ENCODE measurements at places on chromosomes 2 and 18. TPM values are rescaled to one million over a fixed set of nuclear protein-coding genes. Genes with fewer than 3 reads are reported as not detected.

DNA sequence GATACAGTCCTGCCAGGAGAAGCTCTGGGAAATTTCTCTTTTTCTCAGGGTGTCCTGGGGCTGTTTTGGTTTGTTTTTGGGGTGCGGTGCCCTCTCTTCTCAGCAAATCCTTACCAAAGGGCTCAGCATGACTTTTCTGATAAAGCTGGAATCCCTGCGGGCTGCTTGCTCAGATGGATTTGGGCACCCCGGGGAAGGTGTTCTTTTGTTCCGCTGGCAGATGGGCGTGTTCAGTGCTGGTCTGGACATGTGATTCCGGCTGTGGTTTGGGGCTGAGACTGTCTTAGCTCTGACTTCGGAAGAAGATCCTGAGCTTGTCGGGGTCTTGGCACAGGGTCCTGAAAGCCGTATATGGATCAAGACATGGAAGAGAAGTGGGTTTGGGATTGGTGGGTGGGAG is 134.2 kb upstream of the SPRED2 start:
- DNase-seq: no peak

GRCh38 chr2:212194396-212194795 is 344.2 kb downstream of the ERBB4 start:
- no peak for DNase-seq

DNA sequence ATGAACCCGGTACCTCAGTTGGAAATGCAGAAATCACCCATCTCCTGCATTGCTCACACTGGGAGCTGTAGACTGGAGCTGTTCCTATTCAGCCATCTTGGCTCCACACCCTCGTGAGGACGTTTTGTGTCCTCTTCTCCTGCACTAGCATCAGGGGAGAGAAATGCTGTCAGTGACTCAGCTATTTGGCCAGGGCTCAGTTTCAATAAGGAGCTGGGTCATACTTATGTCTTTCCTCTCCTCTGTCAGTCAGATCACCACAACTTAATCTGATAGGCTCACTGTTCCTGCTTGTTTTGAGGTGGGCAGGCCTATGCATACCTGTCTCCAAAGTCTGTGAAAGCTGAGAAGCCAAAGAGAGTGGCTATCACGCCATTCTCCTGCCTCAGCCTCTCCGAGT is 921.2 kb downstream of the DCC start:
- no peak for DNase-seq

GRCh38 chr18:37720663-37721062 is 155.1 kb upstream of the CELF4 start:
- DNase-seq: no peak

DNA sequence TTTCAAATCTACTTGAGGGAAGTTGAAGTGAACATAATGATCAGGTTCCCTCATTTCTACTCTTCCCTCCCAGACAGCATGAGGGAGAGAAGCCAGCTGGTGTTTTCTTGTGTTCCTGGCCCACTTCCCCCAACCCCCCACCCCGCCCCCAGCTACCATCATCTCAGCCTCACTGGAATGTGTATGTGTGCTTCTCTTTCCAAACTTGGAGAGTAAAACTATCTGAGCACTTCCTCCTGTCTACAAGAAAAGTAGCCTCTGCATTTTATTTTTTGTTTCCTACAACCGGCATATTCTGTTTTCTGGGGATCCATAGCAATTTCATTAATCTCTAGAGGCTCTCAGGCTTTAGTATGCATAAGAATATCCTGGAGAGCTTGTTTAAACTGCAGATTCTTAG is 53.6 kb upstream of the GRHL1 start:
- DNase-seq: no peak

- no peak for DNase-seq
Measured at GRCh38 chr2:3899536-3900155, 196.3 kb downstream of the DCDC2C start.

GRCh38 chr2:168203762-168204693 is 43.4 kb downstream of the STK39 start:
- no peak for DNase-seq

GRCh38 chr2:184646177-184646576 is 47.8 kb downstream of the ZNF804A start:
- DNase-seq: no peak

DNA sequence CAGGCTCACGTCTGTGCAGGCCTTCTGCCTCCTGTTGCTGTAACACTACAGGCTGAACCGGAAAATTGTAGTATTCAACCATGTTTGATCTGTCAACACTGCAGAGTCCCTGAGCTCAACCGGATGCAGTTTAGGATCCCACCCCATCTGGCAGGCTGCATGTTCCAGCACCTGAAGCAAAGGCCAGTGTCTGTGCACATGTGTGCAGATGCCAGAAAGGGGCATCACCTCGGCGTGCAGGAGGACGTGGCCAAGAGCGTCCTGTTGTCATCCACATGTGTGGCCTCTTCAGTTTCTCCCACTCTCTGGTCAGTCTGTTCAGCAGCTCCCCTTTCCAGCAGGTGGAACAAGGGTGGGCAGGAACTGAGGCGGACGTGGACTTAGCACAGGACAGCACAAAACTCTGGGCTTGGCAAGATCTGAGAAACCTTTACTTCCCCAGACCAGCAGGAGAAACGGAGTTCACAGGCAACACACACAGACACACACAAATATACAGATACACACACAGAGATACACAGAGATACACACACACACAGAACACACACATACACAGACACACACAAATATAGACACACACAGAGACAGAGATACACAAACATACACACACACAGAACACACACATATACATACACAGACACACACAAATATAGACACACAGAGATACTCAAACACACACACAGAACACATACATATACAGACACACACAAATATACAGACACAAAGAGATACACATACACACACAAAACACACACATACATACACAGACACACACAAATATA is 111.3 kb downstream of the NDUFA10 start:
- no peak for DNase-seq

DNA sequence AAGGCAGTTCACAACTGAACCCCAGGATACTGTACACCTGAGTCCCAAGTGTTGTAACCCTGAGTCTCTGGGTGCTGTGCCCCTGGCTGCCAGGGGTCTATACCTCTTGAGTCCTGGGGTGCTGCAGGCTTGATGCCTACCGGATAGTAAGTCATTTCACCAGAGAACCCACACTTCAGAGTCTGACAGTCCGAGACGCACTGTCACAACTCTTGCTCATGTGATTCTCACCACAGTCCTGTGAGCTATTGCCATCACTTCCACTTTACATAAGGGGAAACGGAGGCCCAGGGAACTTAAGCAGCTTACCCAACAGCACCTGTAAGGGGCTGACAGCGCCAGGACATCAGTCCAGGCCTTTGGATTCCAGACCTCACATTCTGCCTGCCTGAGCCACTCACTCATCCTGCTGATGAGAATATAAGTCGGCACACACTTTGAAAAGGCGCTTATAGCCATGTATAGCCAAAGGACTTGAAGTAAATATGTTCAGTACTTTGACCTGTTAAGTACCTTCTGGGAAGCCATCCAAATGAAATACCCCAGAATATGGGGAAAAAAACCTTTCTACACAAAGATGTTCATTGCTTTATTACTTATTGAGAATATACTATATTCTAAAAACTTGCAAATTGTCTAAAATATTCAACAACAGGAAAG is 180.7 kb upstream of the ID2 start:
- DNase-seq: no peak

DNA sequence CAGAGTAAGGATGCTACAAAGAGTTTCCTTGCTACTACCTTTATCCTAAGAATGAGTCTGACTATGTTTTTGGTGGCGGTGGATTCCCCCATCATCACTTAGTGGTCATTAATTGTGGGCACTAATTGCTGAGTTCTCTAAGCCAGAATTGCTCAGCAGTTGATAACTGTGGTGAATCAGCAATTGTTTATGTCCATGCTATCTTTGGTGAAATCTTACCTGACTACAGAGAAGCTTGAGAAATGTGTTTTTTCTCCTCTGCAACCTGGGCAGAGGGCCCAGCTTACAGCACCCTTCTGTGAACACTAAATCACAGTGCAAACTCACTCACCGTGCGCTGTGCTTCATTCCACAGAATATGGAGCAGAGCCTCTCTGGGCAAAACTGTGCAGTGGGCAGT is 683.6 kb downstream of the CNTNAP5 start:
- no peak for DNase-seq

DNA sequence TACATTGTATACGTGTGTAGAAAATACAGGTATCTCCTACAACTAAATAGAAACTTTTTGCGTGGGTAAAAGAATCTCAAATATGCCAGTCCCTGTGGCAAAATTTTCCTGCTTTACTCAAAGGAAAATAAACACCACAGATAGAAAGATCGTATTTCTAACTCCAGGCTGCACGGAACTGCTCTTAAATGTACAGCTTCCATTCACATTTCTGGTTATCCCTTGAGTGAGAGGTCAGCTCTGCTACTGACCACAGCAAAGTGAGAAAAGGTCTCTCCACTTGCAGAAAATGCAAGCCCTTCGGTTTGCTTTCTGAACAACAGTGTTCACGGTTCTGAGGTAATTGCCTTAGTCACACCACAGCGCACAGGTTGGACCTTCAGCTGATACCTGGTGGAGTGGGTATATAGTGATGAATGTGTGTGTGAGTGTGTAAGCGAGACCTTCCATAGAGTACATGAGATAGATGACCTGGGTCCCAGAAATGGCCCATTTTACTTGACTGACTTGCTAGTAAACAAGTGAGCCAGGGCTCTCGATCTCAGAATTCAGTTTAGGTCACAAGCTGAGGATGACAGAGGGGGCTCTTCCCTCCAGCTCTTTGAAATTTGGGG is 52.1 kb downstream of the ALPK2 start:
- DNase-seq: no peak

- no peak for DNase-seq
Measured at GRCh38 chr2:241795021-241795999, 13.7 kb upstream of the NEU4 start.

- peak; percentile 92 for DNase-seq
Measured at GRCh38 chr2:237691908-237692600, 64.7 kb downstream of the LRRFIP1 start.

DNA sequence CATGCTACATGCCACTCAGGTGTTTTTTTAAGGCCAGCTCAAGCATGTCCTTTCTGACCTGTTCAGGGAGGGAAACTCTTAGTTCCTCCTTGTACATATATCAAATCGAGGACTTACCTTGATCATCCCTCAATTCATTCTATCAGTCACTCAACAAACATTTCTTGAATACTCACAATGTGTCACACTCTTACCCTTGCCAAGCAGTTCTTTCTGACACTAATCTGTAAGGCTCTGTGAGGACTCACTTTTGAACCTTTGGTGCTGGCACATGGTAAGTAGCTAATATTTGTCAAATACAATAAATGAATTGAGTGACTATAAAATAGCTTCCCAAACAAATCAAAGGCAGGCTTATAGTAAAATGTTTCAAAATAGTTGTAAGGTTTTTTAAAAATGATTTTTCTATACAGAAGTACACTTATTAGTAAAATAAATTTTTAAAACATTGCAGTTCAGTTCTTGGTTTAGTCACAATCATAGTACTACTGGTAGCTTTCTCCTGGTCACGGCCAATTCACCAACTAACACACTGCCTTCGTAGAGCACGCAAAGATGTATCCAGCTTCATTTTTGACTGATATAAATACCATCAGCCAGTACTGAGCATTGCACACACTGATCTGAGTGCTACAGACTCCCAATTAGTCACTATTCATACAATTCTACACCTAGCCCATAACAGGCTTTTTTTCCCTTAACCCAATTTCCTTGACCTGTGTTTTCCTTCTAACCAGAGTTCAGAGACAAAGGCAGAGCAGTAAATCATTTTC is 50.9 kb downstream of the ZEB2 start:
- DNase-seq: no peak

DNA sequence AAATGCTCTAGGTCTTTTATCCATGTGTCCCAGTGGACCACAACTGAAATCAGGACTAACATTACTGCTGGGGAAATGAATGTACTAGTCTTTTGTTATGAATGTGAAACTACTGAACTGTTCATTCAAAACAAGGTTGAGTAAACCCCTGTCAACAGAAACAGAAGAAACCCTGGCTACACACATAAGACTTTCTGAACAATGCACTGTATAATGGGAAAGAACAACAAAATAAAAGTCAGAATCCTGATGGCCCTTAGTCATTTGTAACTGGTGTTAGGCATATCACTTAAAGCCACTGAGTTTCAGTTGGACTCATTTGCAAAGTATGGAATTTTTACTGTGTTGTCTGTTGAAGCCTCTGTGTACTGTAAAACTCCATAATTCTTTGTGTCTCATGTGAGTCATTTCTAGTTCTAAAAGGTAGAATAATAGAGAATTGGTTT is 77.0 kb upstream of the UBXN4 start:
- no peak for DNase-seq

GRCh38 chr2:146981921-146982320 is 862.9 kb upstream of the ACVR2A start:
- no peak for DNase-seq

GRCh38 chr2:142307086-142307485 is 176.3 kb upstream of the LRP1B start:
- DNase-seq: no peak

DNA sequence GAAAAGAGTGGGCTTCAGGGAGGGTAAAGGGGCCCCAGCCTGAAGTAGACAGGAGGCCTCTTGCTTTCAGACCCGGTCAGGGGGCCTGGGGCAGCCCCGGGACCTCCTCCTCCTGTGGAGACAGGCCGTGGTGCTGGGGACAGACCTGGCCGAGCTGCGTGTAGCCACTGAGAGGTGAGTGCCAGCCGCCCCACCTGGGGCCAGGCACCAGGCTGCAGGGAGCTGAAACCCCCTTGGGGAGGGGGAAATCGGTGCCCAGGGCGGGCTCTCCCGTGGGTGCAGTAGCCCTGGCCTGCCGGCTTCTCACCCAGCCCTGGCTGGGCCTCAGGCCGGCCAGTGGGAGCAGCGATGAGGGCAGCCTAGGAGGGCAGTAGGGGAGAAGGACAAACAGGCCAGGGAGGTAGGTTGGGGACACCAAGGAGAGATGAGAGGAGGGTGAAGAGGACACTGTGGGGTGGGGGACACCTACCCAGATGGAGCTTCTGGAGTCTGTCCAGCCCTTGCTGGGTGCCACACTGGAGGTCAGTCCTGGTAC is 24.0 kb downstream of the CROCC2 start:
- no peak for DNase-seq

- DNase-seq: no peak
Measured at GRCh38 chr2:137117385-137117784, 352.0 kb downstream of the THSD7B start.

- no peak for DNase-seq
Measured at GRCh38 chr18:46215902-46216723, 111.9 kb downstream of the HAUS1 start.

GRCh38 chr2:224518806-224519580 is 66.2 kb downstream of the CUL3 start:
- DNase-seq: no peak

DNA sequence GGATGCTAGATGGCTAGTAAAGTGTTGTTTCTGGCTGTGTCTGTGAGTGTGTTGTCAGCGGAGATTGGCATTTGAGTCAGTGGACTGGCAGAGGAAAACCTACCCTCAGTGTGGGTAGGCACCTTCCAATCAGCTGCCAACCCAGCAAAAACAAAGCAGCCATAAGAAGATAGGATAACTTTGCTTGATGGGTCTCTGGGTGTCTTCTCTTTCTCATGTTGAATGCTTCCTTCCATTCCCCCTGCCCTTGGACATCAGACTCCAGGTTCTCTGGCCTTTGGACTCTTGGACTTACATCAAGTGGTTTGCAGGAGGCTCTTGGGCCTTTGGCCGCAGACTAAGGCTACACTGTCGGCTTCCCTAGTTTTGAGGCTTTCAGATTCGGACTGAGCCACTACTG is 429.0 kb upstream of the ZNF804A start:
- DNase-seq: no peak

ZAP70 gene
- total RNA-seq: 431 TPM

GEN1 gene
- 11.2 TPM for total RNA-seq

GALR1 gene
- not detected for total RNA-seq

NEB gene
- total RNA-seq: 1.3 TPM

FSIP2 gene
- 0.32 TPM for total RNA-seq
